ENCODE measurements at places on chromosomes 7 and 10.
A peak's percentile ranks its signal among the peaks of the same experiment; 100 is the strongest.

DNA sequence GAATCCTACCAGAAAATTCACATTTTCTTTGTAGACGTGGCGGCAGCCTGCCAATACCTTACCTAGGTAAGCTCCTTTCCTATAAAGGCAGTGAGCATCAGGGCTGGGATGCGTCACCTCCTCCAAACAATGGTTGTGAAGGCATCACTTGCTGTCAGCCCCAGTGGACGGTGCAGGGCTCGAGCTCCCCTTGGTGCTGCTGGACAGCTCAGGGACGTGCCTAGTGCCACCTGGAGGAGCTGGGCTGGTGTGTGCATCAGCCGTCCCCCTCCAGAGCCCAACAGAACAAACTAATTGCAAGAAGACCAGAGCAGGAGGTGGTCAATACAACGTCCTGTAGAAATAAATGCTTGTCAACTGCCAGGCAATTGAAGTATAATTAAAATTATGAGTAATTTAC, 517.5 kb upstream of the FOXK1 start:
- no peak for DNase-seq

- no peak for DNase-seq
These were observed 292.3 kb upstream of the PITRM1 start for GRCh38 chr10:3464760-3465405.

- DNase-seq = no peak
These were observed 96.5 kb downstream of the CAMK1D start for GRCh38 chr10:12445701-12446334.

- DNase-seq = no peak
These were observed 44.9 kb downstream of the AKR1B15 start for GRCh38 chr7:134593530-134594392.

DNA sequence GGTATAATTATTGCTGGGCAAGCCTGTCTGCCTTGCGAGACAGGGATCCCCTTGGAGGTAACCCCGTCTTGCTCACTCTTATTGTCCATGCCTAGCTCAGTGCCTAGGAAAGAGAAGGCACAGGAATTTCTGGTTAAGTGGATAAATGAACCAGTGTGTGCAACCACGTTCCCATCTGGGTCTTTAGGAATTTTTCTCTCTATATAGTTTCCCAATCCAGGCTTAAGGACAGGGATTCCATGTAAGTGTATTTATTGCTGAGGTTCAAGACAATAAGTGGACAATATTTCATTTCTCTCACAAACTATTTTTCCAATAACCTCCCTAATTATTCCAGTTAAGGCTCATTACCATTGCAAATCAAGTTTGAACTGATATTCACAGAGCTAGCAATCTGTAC, 8.9 kb upstream of the ADAM12 start:
- no peak for DNase-seq

DNA sequence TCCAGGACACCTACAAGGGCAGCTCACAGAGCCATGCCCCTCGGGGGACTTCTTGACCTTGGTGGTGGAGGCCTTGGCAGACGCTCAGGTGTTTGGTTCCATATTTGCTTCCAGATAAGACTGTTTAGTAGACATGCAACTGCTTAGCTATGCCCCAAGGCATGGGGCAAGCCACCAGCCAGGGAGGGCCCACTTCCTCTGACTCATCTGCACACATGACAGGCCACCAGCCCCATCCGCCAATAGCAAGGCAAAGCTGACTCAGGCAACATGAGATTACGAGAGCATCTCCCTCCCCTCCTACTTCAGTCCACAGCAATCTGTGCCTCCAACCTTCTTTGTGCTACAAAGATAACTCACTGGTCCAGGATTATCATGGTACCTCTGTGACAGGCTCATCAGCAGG, 54.9 kb downstream of the KCNMA1 start:
- DNase-seq = peak; percentile 31

- no peak for DNase-seq
These were observed 218.4 kb downstream of the ELMO1 start for GRCh38 chr7:37230221-37230620.

GRCh38 chr10:21368022-21368582, 157.4 kb downstream of the SKIDA1 start:
- no peak for DNase-seq

DNA sequence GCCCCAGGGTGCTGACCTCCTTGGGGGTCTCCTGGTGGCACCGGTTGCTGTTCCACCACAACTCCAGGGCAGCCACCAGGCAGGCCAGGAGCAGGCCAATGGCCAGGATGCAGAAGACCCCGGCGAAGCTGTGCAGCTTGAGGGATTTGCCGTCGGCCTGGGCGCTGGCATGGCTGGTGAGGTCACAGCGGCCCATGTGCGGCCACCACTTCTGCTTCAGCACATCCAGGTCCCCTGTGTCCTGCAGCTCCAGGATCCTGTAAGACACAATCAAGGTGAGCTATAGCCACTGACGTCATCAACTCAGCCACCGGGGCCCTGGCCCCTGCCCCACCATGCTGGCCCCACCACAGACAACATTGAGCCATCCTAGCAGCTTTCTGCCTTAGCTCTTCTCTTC, 753.2 kb downstream of the GRID1 start:
- DNase-seq = no peak

- no peak for DNase-seq
These were observed 378.5 kb downstream of the MDFIC start for GRCh38 chr7:115300231-115300870.

GRCh38 chr7:1707756-1708595, 37.9 kb downstream of the ELFN1 start:
- DNase-seq = no peak

- no peak for DNase-seq
These were observed 26.1 kb downstream of the SHTN1 start for GRCh38 chr10:116978901-116979300.

- no peak for DNase-seq
These were observed 4.4 kb downstream of the PSPH start for GRCh38 chr7:56046721-56047445.

GRCh38 chr10:33569702-33570101, 235.2 kb upstream of the NRP1 start:
- no peak for DNase-seq

DNA sequence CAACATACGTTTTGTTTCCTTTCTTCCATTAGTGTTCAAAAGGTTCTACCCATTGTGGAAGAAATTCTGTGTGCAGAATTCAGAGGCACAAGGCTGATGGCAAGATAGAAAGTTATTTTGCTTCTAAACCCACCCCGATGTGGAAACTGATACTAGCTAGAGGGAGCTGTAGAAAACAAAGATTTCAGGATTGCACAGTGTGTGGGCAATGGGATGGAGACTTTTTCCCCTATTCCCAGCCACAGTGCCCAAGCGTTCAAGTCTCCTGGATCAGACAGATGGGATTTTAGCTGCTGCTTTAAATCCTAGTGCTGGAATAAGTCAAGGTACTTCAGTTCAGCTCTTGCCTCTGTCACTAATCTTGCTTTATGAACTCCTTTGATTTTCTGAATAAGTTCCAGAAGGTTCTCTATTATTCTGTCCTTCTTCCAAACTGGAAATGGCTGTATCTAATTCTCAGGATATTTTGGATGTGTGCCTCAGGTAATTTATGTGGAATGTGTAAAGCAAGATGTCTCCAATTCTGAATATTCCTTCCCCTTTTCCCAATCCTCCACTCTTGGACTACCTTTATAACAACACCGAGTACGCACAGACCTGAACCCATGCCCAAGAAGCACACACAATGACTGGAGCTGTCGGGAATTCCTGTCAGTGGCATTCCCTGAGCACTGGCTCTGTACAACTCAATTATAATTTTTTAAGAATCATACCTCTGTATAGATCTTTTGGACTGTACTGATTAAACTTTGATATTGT, 473.0 kb downstream of the PLXDC2 start:
- no peak for DNase-seq

- no peak for DNase-seq
These were observed 243.9 kb downstream of the SNX10 start for GRCh38 chr7:26535483-26536007.

DNA sequence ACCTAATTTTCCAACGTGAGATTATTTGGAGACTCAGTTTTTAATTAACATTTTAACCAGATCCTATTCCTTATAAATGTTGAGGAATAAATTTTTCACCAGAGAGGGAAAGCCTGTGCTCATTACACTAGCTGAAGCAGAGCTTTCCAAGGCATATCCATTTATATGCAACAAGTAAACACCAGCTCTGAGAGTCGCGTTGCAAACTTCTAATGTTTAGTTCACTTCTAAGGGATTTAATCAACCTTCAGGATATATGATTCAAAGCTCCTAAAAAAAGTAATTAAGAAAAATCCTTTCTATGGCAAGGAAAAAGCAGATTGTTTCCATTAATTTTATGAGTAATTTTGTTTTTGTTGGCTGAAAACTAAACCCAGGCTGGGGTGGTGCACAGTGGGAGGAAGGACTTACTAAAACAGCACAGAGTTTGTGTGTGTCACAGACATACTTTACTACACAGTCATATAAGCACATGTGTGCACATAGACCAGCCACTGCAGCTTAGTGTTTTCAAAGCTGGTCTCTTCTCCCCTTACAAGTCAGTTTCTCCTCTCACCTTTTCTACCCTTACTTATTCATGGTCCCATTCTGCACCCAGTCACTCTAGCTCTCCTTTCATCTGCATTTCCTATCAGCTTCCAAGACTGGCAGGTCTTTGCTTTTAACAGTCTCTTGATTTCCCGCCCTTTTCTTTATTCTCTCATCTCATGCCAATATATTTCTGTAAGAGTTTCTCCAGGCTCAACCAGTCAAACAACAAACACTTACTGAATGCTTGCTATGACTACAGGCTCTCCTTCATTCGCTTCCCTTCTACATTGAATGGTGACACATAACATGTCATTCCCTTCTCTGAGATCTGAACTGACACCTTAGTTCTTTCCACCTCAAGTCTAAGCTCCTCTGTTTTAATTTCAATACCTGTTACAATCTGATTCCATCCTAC, 81.1 kb upstream of the FZD1 start:
- no peak for DNase-seq

- no peak for DNase-seq
These were observed 11.0 kb upstream of the RSBN1L start for GRCh38 chr7:77685233-77685632.

- no peak for DNase-seq
These were observed 1168.4 kb downstream of the GATA3 start for GRCh38 chr10:9222917-9223316.

DNA sequence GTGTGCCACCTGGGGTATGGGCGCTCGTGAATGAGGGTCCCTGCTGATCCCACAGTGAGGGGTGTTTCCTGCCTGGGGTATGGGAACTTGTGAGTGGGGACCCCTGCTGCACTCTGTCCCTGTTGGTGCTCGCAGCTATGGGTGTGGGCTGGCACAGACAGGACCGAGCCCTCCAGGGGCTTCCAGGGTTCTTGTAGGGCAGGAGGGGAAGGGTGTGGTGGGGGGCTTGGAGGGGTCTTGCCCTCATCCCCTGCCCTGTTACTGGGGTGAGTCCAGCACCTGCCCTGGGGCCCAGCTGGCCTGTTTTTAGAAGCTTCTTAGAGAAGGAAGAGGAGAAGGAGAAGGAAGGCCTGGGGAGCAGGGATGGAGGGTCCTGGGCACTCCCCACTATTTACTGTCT, 377.0 kb upstream of the NUPR2 start:
- DNase-seq = no peak

DNA sequence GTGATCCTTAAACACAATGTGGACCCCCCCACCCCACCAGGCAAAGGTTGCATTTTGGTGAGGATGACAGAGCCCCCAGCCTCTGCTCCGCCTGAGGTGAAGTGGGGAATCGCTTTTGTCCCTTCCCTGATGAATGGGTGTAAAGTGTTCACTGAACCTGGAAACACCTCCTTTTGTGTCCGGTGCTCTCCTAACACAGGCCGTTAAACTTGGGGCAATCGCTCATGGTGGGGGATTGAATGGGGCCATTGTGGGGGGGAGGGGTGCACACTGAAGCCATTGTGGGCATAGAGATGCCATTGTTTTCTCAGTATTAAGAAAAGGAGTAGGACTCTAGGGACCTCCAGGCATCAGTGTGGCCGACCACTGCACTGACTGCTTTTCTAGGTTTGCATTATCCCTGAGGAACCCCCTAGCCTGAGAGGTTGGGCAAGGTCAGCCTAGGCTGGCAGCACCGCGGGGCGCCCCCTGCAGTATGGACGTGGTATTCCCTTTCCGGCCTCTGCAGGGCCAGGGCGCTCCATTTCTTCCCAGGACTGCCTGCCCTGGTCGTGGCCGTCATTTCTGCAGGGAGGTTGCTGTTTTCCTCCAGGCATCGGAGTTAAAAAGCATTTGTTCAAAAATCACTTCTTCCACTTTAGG, 158.3 kb downstream of the TCF7L2 start:
- DNase-seq = peak; percentile 45

- no peak for DNase-seq
These were observed 162.4 kb downstream of the SEMA3E start for GRCh38 chr7:83486536-83486935.

DNA sequence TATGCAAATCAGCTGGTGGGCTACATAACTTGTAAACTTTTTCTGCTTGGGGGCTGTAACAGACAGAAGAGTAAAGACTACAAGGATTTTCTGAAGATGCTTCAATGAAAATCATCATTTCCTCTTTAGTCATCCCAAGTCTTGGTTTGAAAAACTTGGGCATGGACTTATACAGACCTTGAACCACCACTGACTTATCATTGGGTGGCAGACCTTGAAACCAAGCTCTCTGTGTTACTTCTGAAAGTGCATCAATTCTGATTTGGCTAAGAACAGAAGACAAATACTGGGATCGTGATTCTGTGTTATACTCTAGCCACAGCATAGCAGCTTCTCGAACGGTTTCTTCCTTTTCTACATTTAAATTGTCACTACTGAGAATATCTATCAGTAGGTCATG, 21.3 kb downstream of the KBTBD2 start:
- no peak for DNase-seq

- DNase-seq = no peak
These were observed 118.1 kb upstream of the PCBD1 start for GRCh38 chr10:71006506-71006905.

Measured in activated T-cell treated with anti-CD3 and anti-CD28 coated beads, Interleukin-2, amount 50 U/mL, for 48 hours (primary cell).